ENCODE measurements at places on chromosomes 12 and 14.

- peak; percentile 56 for DNase-seq
Observed at GRCh38 chr12:3034067-3034750, 43.0 kb upstream of the TSPAN9 start.

DNA sequence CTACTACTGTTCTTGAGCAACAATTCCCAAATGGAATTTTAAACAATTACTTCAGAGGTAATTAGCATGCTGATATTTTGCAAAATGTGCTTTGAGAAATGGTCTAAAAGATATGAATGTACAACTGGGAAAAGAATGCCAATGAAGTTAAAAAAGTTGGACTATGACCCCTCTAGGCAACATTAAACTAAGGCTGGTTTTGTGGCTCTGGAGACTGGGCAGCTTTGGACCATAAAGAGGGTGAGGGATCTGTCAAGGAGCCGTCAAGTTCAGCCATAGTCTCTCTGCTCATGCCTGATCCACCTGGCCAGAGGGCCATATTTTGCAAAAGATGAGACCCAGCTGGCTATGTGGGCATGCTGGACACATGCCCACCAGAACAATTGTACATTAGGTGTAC is 38.8 kb downstream of the CMAS start:
- DNase-seq: no peak

DNA sequence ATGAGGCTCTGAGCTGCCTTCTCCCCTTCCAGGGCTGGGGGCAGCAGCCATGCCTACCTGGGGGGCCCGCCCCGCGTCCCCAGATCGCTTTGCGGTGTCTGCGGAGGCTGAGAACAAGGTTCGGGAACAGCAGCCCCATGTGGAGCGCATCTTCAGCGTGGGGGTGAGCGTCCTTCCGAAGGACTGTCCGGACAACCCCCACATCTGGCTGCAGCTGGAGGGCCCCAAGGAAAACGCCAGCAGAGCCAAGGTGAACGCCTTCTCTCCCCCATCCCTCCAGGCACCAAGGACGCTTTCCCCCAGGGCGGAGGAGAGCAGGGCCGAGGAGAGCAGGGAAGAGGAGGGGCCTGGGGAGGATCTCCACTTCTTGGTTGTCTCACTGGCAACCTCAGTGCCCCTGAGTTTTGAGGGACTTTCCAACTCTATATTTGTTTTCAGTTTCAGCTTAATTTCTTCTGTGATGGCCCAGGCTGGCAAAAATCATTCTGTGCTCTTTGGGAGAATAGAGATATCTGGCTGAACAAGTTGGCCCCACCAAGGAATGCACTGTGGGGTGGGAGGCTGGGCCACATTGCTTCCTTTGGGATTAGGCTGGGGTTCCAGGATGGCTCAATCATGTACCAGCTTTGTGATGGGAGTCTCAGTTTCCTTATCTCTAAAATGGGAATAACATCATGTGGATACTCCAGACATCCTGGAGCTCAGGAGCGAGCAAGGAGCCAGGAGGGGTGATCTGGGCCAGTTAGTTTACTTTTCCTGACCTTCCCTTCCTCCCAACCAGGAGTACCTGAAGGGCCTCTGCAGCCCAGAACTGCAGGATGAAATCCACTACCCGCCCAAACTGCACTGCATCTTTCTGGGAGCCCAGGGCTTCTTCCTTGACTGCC is 1.2 kb downstream of the KHNYN start:
- DNase-seq: no peak

DNA sequence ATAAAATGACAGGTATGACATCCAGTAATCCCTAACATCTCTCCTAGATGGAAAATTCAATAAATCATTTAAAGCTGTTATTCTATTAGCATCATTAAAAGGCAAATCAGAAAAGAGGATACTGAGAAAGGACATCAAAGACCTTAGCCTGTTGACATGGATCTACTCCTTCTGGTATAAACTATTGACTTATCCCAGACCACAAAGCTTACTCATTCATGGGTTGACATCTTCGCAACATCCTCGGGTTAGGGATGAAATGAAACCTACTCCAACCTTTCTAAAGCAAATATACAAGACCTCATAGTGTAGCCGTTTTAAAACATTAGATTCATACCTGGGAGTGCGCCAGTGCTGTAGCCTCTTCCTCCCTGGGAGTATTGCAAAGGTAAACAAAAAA is 191.5 kb upstream of the BTG1 start:
- no peak for DNase-seq

DNA sequence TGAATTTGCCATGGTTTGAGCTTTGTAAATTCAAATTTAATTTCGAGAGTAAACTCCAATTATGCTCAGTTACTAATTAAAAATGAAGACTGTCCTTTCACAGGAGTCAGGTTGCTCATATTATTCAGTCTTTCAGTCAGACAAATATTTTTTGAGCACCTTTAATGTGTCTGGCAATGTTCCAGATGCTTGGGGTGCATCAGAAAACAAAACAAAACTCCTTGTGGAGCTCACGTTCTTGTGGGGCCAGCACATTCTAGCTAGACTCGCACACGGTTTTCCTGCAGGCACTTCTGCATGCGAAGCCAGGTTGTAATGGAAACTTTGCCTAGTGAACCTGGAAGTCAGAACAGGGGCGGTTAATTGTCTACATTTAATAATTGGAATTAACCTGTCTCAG is 64.0 kb upstream of the ATF1 start:
- no peak for DNase-seq

DNA sequence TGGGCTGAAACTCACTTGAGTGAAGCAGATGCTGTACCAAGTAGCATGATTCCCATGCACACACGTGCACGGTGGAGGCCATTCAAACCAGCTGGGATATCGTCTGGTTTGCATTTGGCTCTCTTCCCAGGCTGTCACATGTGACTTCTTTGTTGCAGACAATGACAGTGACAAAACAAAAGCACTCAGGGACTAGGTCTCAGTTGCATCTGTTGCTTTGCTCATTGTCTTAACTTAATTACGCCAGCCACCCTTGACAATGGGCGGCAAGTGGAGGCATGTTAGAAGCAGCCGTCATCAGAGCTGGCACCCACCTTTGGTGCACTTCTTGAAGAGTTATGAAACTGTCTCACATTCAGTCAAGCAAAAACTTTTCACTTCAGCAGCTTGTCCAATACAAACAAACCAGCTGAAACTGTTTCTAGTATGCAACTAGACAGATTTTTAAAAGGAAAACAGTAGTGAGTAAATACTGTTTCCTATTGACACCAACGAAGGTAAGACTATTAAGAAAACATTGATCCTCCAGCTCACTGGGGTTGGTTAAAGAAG is 74.3 kb downstream of the IGF1 start:
- no peak for DNase-seq

- no peak for DNase-seq
Observed at GRCh38 chr12:85017618-85018017, 18.5 kb downstream of the TSPAN19 start.

DNA sequence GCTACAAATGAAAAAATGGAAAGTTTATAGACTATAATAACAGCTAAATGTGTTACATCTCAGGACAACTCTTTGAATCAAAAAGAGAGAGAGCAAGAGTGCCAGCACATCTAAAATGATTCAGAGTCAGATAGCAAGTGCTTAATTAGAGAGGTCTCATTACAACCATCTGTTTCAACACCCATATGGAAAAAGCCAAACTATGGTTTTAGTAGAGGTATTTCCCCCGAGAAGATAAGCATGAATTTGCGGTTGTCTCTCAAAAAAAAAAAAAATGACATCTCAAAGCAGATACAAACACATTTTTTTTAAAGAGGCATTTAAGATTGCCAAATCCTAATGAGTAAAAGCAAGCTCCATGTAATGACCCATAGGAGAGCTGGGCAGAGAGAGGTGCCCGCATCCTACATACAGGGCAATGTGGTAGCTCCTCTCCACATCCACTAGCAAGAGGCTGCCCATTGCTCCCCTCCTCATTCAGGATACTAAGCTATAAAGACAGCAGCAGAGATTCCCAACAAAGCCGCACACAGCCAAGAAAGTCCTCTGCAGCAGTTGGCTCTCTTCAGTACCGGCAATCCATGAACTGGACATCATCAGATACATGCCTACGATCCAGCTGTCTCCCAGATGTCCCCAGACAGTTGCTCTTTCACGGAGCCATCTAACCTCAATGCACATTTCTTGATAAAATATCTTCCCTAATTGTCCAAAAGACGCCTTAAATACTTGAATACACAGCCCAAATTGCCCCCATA is 100.4 kb downstream of the EFCAB11 start:
- no peak for DNase-seq

DNA sequence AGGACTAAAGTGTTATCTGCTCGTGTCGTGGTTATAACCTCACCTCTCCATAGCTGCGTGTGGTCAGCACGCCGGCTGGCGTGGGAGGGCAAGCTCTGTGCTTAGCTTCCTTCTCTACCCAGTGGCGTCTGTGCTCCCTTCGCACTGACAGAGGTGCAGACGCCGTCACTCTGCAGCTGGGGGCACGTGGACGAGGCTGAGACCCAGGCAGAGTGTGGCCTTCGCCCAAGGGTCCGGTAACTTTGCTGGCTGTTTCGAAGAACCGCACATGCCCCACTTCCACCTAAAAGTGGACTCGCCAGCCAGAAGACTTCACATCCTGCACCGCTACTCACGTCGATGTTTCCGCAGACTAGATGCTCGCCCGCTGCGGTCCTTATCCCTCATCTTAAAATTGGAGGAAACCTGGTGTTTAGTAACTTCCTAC is 35.9 kb upstream of the DYNC1H1 start:
- no peak for DNase-seq

DNA sequence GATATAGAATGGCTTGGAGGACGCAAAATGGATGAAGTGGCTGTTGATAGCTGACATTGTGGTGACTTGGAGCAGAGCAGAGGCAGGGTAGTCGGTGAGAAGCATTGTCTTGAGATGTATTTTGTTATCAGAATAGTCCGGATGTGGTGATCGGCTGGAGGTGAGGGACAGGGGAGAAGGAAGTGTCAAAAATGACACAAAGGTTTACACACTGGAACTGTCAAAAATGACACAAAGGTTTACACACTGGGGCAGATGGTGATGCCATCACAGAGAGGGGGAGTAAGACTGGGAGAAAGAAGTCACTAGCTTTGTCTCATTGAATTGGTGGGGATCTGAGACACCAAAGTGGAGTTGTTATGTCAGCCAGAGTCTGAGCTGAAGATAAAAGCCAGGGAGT is 30.1 kb downstream of the CDKL1 start:
- no peak for DNase-seq

- no peak for DNase-seq
Observed at GRCh38 chr14:75182821-75183220, 6.4 kb upstream of the TMED10 start.

DNA sequence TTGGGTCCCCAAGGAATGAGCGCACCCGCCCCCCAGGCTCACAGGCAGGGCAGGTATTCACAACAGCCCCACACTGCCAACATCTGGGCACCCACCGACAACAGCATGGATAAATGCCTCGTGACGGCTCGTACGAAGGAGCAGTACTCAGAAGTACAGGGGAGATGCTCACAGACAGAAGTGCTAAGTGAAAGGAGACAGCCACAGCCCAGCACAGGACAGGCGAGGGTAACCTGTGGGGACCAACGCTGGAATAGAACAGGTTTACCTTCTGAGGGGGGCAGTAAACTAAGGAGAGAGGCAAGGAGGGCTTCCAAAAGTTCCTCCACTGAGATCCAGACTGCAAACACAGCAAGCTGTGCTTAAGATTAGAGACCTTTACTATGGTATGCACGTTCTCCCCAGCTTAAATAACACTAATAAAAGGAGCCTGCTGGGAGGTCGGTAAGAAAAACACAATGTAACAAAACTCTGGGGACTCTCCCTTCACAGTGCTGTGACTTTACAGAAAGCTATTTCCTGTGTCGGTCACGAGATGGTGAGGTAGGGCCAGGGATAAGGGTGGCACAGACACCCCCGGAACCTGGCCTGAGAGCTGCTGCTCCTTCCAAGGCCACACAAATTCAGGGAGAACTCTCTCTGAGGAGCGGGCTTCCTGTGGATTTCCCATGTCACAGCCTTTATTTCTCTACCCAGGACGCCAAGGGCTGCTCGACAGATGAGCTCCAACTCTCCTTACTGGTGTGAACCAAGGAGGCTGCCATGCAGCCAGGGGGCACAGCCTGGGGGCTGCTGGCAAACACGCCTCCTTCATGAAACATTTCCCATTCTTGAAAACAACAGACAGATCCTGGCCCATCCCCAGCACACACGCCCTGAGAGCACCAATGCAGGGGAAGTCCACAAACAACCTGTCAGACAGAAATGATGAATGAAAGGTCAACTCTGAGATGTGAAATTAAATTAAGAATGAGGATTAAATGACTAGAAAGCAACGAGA is 26.3 kb downstream of the SLC15A4 start:
- DNase-seq: no peak

DNA sequence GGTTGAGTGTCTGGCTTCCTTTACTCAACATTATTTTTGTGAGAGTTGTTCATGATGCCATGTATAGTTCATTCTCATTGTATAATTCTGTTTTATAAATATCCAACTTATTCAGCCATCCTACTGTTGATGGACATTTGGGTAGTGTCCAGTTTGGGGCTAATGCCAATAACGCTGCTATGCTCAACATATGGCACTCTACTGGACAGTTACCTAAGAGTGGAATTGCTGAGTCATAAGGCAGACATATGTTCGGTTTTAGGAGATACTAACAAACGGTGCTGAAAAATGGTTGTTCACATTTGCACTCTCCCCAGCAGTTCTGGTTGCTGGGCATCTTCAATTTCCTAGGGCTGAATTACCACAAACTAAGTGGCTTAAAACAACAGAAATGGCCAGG is 28.7 kb upstream of the P2RX4 start:
- DNase-seq: no peak

GRCh38 chr12:116159593-116160200 is 117.8 kb downstream of the MED13L start:
- DNase-seq: no peak

GRCh38 chr14:43595096-43595772 is 911.8 kb downstream of the FSCB start:
- no peak for DNase-seq

GRCh38 chr12:116125956-116126566 is 151.4 kb downstream of the MED13L start:
- no peak for DNase-seq

DNA sequence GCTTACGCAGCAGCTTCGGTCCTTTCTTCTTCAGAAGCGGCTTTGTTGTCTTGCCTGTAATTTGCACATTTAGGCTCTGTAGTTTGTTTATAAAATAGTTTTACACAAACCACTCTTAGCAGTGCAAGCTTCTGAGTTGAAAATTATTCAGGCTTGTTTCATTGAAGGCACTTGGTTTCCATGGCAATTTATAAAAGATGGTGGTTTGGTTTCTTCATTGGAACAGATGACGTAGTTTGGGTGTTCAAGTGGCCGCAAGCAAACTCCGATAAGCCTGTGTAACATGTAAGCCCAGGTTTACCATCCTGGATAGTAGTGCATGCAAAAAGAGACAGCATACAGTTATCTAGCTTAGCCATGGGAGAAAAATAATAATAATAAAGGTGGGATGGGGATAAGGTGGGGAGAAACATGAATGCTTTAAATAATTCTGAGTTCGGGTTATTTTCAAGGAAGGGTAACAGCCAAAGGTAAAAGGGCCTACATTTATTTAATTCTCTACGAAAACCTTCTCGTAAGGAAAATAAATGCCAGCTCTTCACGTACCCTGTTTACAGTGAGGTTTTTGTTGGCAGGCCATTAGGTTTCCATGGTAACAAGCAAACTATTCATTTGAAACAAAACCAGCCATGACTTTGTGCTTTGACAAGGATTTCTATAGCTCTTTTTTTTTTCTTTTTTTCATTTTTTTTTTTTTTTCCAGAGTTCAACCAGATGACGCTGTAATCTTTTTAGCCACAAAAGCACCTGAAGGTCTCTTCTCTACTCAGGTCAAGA is 189.6 kb upstream of the RPL10L start:
- no peak for DNase-seq

Measured in renal cortex interstitium (tissue), 15 donors.